ENCODE measurements at places on chromosomes 13 and 19. TPM values are rescaled to one million over a fixed set of nuclear protein-coding genes. Genes with fewer than 3 reads are reported as not detected.

Gene UBE2L5
- total RNA-seq = not detected

Gene CEACAM7
- total RNA-seq = 0.03 TPM

Gene JOSD2
- 86.0 TPM for total RNA-seq

Gene OVOL3
- total RNA-seq = 0.45 TPM

Gene ZNF578
- not detected for total RNA-seq

Gene PCDH20
- not detected for total RNA-seq

Gene NANOS3
- 1.0 TPM for total RNA-seq

Gene EGLN2
- 93.9 TPM for total RNA-seq

Gene DCT
- not detected for total RNA-seq

Gene CCDC8
- total RNA-seq = not detected

Gene SERPINE3
- 0.07 TPM for total RNA-seq

Gene TMC4
- total RNA-seq = 1.1 TPM

Gene FBN3
- total RNA-seq = 0.17 TPM

Gene C19orf85
- not detected for total RNA-seq

Gene ZNF345
- total RNA-seq = 0.05 TPM

Gene NLRP4
- total RNA-seq = not detected

Gene PRKCG
- 3.6 TPM for total RNA-seq

Gene CEBPG
- 36.9 TPM for total RNA-seq

Gene FFAR3
- not detected for total RNA-seq

Gene ZNF787
- 45.3 TPM for total RNA-seq

Gene CPB2
- total RNA-seq = not detected

Gene MEX3D
- 11.3 TPM for total RNA-seq

Gene LILRB2
- total RNA-seq = 0.06 TPM

Gene ATP1A3
- total RNA-seq = 4.5 TPM

Gene RDH8
- total RNA-seq = 0.13 TPM

Gene FCAR
- total RNA-seq = not detected

Gene CEACAM3
- total RNA-seq = not detected

Data from A549 treated with Hydrocortisone at 1 μM for 4 hours (cell line).